Activated CD4-positive, alpha-beta T cell treated with anti-CD3 and anti-CD28 coated beads, Interleukin-2, Interleukin-4, amounts not matched to agents 100 ng/mL and 50 ng/mL, durations not matched to agents 16 hours and 8 hours (primary cell): ENCODE measurements at places on chromosomes 6 and 20.
A peak's percentile ranks its signal among the peaks of the same experiment; 100 is the strongest.

GRCh38 chr6:43806043-43806757 is 36.2 kb downstream of the VEGFA start:
- DNase-seq: no peak

DNA sequence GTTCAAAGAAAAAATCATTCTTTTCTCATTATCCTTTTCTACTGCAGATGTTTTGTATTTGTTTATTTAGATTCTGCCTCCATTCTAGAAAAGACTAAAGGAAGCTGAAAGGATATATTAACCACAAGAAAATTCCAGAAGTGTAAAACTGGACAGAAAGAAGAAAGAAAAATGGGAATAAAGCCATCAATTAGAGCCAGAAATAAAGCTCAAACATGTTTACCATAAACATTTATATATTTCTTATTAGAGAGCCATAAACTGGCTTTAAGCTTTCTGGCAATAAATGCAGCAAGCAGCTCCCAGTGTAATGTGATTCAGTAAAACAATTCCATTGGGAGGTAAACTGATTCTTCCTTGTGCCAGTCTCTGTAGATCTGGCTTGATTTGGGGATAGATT is 244.1 kb downstream of the PTPRK start:
- no peak for DNase-seq

GRCh38 chr6:104286641-104287040 is 573.1 kb downstream of the HACE1 start:
- DNase-seq: no peak

DNA sequence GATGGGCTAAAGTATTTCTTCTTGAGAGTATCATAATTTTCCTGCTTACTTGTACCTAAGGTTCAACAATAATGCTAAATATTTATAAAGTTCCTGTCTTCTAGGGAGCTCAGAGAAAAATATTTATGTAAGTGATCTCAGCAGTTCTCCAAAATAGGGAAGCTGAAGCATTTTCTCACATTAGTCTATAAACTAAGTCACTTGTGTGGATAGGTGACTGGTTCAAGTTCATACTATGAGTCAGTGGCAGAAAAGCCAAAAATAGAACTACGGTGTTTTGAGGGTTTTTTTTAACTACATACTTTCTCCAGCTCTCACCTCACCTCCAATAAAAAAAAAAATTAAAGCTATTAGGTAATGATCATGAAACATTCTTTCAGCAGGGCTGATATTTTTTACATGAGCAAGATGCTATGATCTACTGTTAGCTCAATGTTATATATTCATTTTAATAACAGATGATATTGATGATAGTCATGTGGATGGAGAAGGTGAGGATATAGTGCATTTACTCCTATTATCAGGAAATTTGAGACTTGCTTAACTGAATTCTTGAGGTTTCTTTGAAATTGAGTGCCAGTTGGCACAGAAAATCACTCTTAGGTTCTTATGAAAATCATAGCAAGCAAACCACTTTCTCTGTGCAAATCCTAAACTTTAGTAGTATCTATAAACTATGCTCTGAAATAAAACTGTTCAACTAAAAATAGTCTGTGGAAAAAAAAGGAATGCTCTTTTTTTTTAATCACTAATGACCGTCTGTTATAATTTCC is 4.1 kb upstream of the MOXD1 start:
- DNase-seq: peak; percentile 19

DNA sequence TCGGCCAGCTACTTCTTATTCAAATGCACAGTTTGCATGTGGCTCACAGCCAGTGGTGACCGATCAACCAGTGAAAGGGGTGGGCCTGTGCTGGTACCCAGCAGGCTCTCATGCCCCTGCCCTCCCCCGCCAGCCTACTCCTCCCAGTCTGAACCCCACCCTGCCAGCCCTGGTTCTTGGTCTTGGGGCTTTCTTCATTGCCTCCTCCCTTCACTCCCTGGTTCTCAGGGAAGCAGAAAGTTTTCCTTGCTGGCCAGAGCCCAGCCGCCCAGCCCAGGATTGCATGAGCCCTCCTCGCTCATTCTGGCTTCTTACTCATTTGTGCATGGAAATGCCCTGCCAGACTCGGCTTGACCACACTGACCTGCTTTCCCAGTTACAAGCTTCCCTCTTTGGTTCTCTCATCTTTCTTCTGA is 40.8 kb downstream of the KCNK17 start:
- no peak for DNase-seq

GRCh38 chr6:21804941-21805610 is 211.5 kb downstream of the SOX4 start:
- no peak for DNase-seq

DNA sequence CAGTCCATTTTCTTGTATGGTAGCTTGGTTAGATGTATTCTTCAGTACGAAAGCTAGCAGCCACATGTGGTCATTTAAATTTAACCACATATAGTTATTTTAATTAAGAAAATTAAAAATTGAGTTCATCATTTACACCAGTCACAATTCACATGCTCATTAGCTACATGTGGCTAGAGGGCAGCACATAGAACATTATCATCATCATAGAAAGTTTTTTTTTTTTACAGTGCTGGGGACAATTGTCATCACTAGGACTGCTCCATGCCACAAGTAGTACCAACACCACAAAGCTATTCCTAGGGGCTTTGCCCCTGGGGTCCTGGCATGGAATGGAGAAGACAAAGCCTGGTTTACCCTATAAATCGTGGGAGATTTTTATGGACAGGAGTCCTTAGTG is 30.5 kb downstream of the PLCB4 start:
- DNase-seq: no peak
